ENCODE measurements at places on chromosomes 4 and X.

DNA sequence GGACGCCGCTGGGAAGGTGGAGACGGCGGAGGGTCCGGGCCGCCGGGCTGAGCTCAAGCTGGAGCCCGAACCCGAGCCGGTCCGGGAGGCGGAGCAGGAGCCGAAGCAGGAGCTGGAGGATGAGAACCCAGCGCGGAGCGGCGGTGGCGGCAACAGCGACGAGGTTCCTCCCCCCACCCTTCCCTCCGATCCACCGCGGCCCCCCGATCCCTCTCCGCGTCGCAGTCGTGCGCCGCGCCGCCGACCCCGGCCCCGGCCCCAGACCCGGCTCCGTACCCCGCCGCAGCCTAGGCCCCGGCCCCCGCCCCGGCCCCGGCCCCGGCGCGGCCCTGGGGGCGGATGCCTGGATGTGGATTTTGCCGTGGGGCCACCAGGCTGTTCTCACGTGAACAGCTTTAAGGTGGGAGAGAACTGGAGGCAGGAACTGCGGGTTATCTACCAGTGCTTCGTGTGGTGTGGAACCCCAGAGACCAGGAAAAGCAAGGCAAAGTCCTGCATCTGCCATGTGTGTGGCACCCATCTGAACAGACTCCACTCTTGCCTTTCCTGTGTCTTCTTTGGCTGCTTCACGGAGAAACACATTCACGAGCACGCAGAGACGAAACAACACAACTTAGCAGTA is 483 bp downstream of the USP27X start:
- no peak for DNase-seq

DNA sequence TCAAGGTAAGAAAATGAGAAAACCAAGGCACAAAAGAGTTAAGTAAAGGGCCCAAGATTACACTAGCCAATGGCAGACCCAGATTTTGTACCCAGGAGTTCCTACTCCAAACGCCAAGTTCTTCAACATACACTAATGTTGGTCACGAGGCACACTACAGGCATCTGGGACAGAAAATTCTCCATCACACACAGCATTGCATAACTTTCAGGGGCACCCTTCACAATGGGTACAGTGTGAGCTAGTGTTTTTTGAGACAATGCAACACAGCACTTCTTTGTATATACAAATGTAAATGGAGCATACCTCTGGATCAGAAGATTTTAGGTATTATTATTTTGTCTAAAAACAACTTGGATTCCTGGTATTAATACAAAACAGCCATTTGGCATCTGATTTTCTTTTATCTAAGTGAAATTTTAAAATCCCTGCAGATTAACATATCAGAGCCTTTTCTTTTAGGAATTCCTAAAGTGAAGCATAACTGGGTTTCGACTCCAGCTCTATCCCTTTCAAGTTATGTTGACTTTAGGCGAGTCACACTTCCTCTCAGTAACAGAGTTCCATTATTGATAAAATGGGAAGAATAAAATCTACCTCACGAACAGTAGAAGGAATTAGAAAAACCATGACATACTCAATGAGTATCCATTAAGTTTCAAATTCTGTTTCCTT is 41.1 kb downstream of the ADGRA3 start:
- no peak for DNase-seq

DNA sequence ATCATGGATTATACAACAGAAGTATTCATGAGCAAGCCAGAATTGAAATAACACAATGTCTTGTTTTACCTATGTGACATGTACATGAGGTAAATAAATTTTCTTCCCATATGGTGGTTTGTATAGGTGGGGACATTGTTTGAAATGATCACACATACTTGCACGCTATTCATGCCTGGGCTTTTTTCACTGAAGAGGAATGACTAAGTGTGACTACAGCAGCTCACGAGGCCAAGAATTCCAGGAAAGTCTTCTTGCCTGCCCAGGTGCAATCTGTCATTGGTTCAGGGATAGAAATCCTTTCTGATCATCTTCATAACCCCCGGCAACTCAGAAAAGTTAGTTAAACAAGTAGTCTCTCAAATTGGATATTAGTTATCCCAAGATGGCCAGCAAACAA is 36.3 kb upstream of the AREG start:
- DNase-seq: no peak

DNA sequence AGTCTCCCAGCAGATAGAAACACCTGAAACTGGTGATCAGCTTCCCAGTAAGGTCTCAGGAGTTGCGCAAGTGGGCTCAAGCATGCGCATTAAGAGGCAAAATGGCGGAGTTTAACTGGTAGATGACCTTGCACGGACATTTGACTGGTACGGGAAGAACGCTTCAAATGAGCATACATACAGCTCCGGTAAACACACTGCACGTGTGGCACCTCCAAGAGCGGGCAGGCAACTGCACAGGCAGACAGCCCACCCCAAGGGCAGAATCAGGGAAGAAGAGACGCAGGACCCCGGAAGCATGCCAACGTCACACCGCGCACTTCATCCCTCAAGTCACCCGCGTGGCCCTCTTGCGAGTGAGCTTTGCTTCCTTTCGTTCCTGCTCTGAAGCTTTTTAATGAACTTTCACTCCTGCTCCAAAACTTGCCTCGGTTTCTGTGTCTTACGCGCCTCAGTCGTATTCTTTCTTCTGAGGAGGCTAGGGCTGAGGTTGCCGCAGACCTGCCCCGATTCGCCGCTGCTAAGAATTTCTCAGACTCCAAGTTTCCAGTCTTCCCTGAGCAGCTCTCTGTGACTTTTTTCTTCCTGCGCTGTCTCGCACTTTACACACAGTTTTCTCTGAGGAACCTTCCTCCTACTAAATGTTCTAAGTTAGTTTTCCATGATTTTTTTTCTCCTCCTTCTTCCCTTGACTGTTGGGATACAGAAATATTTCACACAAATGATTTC is 180.7 kb upstream of the ZFP42 start:
- DNase-seq: no peak

DNA sequence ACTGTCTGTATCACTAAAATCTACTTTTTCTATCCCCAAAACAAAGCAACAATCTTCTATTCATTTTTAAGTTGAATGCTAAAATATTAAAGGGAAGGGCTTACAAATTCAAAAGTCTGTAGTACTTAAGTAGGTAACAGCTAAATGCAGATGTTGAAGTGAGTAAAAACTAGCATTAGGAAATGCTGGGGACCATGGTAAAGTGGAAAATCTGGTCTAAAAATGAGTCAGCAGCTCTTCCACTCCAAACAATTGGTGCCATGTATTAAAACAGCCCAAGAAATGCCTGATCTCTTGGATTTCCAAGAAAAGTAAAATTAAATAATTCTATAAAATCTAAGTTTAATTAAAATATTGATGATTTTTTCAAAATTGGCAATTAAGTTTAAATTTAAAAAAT is 73.3 kb upstream of the PPP3CA start:
- no peak for DNase-seq

GRCh38 chr4:109390115-109390768 is 43.4 kb upstream of the SEC24B start:
- DNase-seq: no peak

GRCh38 chrX:39730662-39731329 is 367.0 kb downstream of the BCOR start:
- no peak for DNase-seq

GRCh38 chrX:53544936-53545335 is 110.8 kb upstream of the HSD17B10 start:
- DNase-seq: no peak

DNA sequence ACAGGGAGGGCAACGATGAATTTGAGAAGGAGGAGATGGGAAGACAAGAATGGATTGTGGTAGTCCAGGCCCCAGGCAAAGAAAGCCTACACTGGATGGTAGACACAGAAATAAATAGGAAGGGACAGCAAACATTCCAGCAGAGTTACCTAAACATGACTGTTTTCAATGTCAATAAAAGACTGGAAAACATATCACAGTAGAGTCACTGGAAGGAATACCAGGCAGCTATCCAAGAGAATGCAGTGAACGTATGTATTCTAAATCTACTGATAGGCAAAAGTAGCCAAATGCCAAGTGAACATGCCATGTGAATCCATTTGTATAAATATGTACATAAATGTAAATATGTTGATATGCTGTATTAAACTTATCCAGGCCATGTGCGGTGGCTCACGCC is 183.0 kb downstream of the PALLD start:
- DNase-seq: no peak

DNA sequence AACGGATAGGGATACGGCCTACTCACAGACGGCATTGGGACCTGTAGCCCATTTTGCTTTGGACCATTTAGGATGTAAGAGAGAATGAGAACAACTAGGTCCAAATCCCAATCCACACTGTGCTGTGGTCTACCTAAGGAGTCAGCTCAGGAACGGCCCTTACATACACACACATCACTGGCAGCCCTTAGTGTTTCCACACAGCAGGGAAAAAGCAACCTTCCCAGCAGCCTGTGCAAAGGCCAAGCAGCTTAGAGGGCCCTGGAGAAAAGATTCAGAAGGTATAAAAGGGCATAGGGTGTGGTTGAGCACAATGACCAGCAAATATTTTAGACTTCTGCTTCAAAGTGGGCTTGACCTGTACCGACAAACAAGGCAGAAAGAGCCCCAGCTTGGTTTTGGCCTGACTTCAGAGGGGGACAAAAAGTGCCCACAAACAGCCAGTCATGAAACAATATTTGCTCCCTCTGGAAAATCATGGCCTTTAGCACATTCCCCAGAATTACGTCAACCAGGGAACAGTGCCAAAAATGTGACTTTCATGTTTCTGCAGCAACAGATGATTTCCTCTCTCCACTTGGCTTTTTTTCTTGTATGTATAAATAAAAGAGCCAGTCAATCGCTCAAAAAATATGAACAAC is 359.5 kb upstream of the FGF16 start:
- DNase-seq: peak; percentile 27

DNA sequence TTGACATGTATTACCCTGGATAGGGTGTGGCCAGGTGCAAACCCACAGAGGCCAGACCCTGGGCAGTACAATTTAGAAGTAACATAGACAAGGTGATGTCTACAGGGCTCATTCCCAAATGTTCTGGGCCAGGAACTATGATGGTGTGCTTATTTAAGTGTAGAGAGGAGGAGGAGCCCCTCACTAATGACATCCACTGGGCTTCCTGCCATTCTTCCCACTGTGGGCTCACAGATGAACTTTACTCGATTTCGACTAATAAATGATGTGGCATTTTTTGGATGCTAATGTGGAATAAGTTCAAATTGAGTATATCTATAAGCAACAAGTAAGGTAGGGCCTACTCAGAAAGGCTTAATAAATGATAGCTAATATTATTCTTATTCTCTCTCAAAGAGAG is 280.9 kb upstream of the BOD1L1 start:
- DNase-seq: no peak

DNA sequence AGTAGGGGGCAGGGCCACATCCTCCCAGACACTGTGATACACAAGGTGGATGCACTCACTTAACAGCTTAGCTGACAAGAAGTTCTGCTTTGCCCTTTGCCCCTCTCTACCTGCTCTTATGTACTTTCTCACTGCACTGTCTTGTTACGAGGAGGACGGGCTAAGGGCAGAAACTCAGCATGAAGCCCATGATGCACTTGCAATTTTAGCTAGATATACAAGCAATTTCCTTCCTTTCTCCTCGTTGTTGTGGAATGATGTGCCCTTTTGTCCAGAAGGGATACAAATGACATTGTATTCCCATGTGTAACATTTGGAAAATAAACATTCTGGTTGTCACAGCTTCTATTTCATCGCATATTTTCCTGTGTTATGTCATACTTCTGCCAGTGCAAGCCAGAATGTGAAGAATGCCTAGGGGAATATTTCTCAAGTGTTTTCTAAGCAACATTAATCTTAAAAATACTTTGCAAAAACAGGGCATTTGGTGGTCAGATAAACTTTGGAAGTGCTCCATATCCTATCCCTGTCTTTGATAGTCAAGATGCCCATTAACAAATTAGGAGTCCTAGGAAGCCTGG is 47.2 kb downstream of the MAOA start:
- DNase-seq: no peak

- no peak for DNase-seq
Observed at GRCh38 chr4:140138428-140138827, 15.6 kb downstream of the MAML3 start.

DNA sequence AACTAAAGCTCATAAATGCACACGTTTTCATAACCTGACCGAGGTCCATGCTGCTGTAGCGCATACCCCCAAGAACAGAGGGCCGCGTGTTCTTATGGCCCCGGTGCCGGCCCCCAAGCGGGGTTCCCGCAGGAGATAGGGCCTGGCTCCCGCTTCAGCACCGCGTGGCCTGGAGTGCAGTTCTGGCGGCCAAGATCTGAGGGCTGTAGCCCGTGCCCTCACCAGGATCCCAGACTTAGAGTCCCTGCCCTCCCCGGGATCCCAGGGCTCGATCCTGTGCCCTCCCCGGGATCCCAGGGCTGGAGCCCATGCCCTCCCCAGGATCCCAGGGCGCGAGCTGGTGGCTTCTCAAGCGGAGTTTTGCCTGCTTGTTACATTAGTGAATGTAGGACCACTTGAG is 1.0 kb upstream of the GRPEL1 start:
- no peak for DNase-seq

DNA sequence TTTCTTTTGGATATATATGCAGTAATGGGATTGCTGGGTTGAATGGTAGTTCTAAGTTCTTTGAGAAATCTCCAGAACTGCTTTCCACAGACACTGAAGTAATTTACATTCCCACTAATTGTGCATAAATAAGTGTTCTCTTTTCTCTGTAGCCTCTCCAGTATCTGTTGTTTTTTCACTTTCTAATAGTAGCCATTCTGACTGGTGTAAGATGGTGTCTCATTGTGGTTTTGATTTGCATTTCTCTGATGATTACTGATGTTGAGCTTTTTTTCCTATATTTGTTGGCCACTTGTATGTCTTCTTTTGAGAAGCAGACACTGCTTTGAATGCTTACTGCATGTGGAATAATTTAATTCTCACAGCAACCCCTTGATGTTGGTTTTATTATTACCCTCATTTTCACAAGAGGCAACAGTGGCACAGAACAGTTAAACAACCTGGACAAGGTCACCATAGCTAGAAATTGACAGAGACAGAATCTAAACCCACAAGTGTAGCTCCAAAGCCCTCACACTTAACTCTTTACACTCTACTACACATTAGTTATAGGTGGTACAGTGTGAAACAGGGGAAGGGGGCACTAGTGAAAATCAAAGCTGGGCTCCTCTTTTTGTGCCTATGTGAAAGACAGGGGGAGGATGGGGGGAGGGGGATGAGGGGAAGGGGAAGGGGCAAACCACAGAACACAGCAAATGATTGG is 96.1 kb downstream of the REELD1 start:
- no peak for DNase-seq

DNA sequence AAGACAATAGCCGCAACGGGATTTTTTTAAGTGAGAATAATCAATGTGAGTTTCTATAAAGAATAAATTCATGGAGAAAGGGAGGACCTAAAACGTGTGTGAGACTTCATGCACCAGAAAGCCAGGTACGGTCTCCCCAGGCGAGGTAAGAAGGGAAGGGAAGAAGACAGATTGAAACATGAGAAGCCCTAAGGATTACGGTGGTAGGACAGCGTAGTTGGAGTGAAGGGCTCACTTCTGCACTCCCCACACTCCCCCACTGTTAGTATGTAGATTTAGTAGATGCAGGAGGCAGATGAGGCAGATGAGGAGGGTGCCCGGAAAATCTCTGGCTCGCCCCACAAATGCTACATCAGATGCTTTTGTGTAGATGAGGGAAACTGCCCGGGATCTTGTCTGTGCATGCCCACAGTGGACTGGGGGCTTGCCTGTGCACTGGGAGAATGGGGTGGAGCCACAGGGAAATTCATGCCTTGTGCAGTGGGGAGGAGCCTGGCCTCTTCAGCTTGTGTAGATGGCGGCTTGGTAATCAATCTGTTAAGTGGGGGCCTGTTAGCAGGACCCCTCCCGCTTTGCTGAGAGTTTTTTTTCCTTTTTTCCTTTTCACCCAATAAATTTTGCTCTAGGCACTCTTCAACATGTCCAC is 1544.5 kb upstream of the TENM3 start:
- DNase-seq: no peak

- no peak for DNase-seq
Observed at GRCh38 chr4:15756361-15756861, 21.7 kb upstream of the CD38 start.

Measured in right renal cortex interstitium (tissue), 3 donors.